ENCODE measurements at places on chromosomes 7 and 10.

GRCh38 chr7:36261019-36261754 lies 108.1 kb downstream of the EEPD1 start:
- DNase-seq, result peak; percentile 30

DNA sequence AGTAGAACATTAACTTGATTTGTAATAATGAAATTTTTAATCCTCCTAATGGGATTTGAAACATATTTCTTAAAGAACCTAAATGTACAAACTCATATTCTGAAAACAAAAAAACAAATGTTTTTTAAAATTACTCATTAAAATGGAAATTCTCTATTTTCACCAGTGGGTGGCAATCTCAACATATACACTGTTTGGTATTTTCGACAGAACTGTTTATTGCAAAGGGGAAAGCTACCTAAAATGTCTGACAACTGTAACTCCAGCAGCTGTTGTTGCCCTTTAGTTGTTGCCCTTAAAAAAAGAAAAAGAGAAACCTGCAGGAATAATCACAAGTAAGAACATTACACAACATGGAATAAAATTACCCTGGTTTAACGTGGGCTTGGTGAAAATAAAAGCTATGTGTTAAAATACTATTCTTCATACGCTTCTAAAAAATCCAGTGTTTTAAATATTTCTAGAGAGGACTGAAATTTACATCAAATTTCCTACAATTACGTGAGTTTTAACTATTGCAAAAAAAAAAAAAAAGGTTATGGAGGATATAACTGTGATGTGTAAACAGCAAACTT lies 54.5 kb downstream of the COL1A2 start:
- DNase-seq, result peak; percentile 41

DNA sequence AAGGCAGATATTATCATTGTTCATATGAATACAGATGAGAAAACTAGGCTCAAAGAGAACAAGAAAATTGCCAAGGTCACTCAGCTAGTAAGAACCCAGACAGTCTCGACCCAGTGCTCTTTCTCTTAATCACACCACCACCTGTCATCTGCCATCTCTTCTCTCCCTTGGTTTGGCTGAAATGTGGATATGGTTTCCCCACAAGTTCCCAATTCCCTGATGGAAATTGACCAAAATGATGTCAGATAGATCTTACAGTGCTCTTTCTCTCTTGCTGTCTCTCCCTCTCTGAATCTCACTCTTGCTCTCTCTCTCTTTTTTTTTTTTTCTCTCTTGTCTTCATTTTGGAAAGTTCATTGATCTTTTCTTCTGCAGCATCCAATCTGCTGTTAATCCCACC lies 9.1 kb downstream of the C10orf90 start:
- DNase-seq, result no peak

GRCh38 chr10:129521161-129522025 lies 54.4 kb downstream of the MGMT start:
- no peak for DNase-seq

GRCh38 chr10:30687698-30688213 lies 58.2 kb upstream of the LYZL2 start:
- peak; percentile 68 for DNase-seq

GRCh38 chr10:88019753-88020152 lies 156.3 kb downstream of the PTEN start:
- DNase-seq, result no peak

DNA sequence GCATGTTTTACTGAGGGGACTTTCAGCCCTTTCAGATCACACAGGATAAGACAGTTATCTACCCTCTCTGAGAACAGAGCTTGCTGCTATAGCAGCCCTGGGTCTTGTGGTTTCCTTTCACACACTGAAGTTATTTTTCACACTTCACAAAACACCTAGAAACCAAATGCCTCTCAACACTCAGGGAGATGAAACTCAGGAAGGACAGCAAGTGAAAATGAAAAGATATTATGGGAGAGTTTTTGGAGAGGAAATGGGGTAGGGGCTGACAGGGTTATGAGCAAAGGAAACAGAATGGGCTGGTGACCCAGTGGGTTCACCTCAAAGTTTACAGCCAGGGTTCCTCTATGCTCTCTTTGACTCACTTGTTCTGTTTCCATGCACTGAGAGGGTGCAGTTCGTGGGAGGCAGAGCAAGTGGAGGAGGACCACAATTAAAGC lies 17.0 kb upstream of the GIMAP2 start:
- peak; percentile 70 for DNase-seq

GRCh38 chr10:42875798-42876341 lies 93.3 kb downstream of the BMS1 start:
- no peak for DNase-seq

DNA sequence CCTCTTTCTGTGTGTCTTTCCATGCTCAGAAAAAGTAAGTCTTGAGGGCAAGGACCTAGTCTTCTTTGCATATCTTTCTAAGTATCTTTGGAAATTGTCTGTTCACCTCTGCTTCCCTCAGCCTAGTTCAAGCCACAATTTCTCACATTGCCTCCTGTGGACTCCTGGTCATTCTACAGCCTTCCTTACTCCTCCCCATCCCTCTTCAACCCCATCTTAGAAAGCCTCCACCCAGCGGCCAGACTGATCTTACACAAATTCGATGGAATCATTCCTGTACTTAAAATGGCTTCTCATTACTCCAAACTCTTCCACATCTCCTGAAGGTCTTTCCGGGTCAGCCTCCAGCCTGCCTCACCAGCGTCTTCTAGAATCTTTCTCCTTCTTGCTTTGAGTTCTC lies 24.1 kb upstream of the AGK start:
- no peak for DNase-seq

GRCh38 chr7:130371046-130371445 lies 9.2 kb upstream of the CPA1 start:
- DNase-seq, result no peak
